Astrocyte (in vitro differentiated cells and primary cell): ENCODE measurements at places on chromosomes 7 and 10.

DNA sequence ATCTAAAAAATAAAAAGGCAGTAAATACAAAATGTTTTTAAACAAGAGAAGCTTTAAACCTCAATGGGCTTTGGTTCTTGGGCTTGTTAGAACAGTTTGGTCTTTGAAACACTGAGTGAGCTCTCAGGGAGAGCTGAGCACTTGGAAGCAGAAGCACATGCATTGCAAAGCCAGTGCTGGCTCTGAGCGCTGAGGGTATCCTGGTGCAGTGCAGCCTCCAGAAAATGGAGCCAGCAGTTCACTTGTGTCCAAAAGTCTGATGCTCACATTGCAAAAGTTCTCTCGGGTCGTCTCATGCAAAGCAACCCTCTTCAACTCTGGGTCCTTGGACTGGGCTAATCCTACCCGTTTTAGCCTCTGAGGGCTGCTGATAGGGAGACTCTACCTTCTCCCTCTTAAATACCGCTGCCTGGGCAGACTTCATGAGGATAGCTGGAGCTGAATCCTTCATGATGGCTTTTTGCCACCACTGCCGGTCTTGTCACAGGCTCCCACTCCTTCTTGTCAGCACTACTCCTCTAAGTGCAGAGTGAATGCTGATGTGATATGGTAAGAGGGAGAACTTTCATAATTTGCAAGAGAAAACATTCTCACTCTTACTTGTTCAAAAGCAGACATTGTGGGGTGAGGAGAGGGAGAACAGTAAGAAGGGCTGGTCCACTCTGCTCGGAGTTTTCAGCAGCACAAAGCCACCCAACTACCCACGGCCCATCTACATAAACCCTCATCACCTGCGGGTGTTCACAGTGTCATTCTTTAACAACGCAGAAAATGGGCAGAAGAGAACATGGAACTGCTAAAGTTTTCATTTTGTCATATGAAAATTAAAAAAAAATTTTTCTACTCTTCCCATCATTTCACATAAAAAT is 42.2 kb upstream of the BMPER start:
- peaks cover 5% of the 10 kb centered on the region for H3K27me3 ChIP-seq
- H3K4me1 ChIP-seq: no peaks in the 10 kb centered on the region
- H3K4me3 ChIP-seq: no peak overlapping the region
- H3K27ac ChIP-seq: no peak overlapping the region
- H3K36me3 ChIP-seq: no peaks in the 10 kb centered on the region
- DNase-seq: no peak

- H3K4me3 ChIP-seq: no peak overlapping the region
- no peaks in the 10 kb centered on the region for H3K4me1 ChIP-seq
- no peaks in the 10 kb centered on the region for H3K36me3 ChIP-seq
- H3K27me3 ChIP-seq: no peaks in the 10 kb centered on the region
- no peak for DNase-seq
- H3K27ac ChIP-seq: no peak overlapping the region
These were observed 260.3 kb upstream of the TCERG1L start for GRCh38 chr10:131571865-131572264.

DNA sequence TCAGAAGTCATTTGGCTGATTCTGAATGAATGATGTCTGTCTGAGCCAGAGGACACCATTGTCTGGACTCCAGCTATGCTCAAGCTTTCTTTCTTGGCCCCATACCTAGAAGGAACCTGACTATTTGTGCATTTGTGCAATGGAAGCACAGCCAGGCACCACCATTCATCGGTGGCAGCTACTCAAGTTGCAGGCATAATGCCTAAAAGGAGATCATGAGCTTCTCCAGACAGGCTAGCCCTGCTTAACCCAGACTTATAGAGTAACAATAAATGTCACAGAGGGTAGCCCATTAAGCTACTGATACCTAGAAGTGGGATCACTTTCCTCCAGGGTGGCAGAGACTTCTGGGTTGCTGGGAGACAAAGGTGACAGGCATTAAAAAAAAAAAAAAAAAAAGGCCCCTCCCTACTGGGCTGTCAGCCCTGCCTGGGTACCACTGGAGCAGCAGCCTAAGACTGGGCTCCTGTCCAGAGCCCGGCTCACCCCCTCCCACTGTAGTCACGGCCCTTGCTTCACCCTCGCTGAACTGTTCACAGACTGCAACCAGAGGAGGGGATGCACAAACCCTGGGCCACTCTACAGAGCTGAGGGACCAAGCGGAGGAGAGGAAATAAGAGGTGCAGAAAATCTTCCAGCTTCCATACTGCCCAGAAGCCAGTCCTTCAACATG is 75.4 kb upstream of the ATP6V0A4 start:
- H3K4me1 ChIP-seq: peaks cover 24% of the 10 kb centered on the region
- no peak for DNase-seq
- H3K36me3 ChIP-seq: no peaks in the 10 kb centered on the region
- H3K27me3 ChIP-seq: no peaks in the 10 kb centered on the region
- H3K4me3 ChIP-seq: no peak overlapping the region

DNA sequence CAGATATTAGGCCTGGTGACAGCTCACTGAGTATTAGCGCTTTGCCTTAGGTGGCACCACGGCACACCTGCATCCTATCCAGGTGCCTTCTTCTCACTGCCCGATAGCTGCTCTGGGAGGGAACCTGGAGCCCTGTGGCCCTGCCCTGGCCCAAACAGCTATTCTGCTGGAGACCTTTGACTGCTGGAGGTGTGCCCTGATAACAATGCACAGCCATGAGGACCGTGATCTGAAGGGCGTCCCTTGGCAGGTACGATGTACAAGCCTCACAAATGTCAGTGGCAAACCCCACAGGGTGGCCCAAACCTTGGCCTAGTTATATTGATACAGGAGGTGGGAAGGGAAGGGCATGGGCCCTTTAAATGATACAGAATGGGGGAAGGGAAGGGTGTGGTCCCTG is 259.5 kb downstream of the GRID1 start:
- H3K4me3 ChIP-seq: no peak overlapping the region
- H3K27me3 ChIP-seq: no peaks in the 10 kb centered on the region
- no peaks in the 10 kb centered on the region for H3K4me1 ChIP-seq
- no peak overlapping the region for H3K27ac ChIP-seq
- H3K36me3 ChIP-seq: no peaks in the 10 kb centered on the region
- no peak for DNase-seq

- H3K4me1 ChIP-seq: peaks cover 6% of the 10 kb centered on the region
- no peaks in the 10 kb centered on the region for H3K27me3 ChIP-seq
- DNase-seq: no peak
- no peak overlapping the region for H3K4me3 ChIP-seq
- no peaks in the 10 kb centered on the region for H3K36me3 ChIP-seq
These were observed 76.9 kb downstream of the ZNF365 start for GRCh38 chr10:62450912-62451610.

DNA sequence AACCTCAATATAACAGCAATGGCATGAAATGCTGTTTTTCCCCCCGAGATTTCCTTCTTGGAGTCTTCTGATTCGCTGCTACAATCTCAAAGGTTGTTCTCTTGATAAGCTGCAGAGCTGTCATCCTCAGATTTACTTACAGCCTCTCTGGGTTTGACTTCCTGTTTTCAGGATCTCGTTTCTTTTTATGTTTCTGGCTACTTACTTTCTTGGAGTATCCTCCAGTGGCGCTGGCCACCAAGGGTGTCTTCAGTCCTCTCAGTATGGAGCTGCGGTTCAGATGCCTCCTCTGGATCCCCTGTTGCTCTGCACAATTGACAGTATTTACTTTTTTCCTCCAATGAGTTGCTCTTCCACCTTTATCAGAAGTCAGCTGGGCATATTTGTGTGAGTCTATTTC is 152.0 kb upstream of the TMEM72 start:
- no peaks in the 10 kb centered on the region for H3K36me3 ChIP-seq
- no peaks in the 10 kb centered on the region for H3K27me3 ChIP-seq
- H3K4me3 ChIP-seq: no peak overlapping the region
- H3K27ac ChIP-seq: no peak overlapping the region
- no peak for DNase-seq

- no peak overlapping the region for H3K4me3 ChIP-seq
- no peaks in the 10 kb centered on the region for H3K4me1 ChIP-seq
- H3K27ac ChIP-seq: no peak overlapping the region
- no peaks in the 10 kb centered on the region for H3K36me3 ChIP-seq
These were observed 20.6 kb upstream of the USP6NL start for GRCh38 chr10:11631890-11632587.

- H3K36me3 ChIP-seq: no peaks in the 10 kb centered on the region
- no peak for DNase-seq
- peak overlapping the region; percentile 11 for H3K27ac ChIP-seq
- no peak overlapping the region for H3K4me3 ChIP-seq
These were observed 560.0 kb upstream of the GALNT17 start for GRCh38 chr7:70571961-70572360.
